ENCODE measurements at places on chromosomes 5 and 9.

DNA sequence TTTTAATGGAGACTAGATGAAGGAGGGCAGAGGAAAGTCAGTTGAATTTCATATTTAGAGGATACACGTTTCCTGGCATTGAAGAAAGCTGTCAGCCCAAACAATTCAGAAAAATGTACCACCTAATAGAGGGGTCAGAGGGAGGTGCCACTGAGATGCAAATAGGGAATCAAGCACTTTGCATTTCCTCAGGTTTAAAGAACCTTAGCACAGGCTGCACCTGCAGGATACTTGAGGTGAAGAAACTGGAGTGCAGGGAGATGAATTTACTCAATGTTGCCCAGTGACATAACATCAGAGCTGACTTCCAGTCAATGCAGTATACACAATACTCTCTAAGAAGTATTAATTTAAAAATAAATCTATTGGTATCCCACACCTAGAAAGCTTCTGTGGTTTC, 67.0 kb upstream of the MAST4 start:
- no peak for DNase-seq

GRCh38 chr9:70408393-70409040, 5.9 kb downstream of the KLF9 start:
- DNase-seq: no peak

GRCh38 chr5:62979472-62979871, 400.9 kb downstream of the LRRC70 start:
- no peak for DNase-seq

GRCh38 chr9:9133526-9133925, 1333.9 kb upstream of the DMAC1 start:
- no peak for DNase-seq

DNA sequence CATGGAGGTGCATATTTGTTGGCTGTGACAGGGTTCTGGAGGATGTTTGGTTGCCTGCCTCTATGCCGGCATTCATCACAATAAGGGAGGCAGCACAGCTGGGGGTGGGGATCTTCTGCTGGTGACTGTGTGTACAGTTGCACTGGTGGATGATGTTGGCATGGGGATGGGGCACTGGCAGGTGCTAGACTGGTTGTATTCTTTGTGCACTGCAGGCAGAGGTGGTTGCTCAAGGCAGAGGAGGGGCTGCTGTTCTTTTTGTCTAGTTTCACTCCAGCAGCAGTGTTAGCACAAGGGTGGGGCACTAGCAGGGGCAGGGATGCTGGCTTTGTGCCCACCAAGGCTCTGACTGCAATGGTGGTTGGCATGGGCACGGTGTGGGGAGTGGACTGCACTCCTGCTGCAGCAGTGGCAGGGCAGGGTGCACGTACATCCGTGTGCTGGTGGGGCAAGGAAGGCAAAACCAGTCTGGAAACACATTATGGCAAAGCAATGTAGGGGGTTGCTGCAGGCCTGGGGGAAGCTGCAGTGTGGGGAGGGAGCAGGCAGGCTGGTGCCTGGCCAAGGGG, 69.3 kb downstream of the ISOC1 start:
- DNase-seq: peak; percentile 58

- DNase-seq: no peak
These were observed 157.2 kb downstream of the MELK start for GRCh38 chr9:36729906-36730305.

DNA sequence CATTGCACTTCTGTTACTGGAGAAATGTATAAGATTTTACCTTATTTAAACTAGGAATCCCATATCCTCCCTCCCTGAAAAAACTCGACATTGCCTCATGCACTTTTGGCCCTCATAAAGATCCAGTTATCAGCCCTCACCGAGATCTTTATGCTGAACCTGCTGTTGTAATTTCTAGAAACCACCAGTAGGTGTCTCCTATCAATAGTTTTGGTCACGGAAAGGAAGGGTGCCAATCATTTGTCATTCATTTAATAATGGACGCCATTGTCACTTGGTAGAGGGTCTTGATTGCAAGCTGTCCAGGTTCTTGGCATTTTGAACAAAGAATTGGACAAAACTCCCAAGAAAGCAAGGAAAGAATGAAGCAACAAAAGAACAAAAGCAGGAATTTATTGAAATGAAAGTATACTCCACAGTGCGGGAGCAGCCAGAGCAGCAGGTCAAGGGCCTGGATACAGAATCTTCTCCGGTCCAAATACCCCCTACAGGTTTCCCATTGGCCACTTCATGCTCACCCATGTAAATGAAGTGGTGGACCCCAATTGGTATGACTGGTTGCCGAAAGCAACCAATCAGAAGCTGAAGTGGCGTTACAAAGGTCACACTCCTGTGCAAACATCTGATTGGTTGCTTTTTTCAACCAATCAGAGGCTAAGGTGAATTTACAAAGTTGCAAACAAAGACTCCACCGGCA, 524.3 kb downstream of the PSAT1 start:
- DNase-seq: peak; percentile 12

DNA sequence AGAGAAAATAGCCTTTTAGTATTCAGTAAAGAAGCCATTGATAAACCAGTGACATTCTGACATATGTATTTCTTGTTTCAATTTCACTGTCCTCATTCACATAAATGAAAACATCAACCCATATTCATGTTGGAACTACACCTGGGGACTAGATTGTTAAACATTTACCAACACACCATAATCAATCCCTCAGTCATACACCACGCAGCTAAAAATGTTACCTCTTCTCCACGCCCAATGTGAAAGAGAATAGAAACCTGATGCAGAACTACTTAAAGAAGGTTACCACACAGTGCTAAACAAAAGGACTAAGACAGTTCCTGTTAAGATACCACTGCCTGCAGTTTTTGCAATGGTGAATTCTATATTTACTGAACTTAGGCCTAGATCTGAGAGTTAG, 518.9 kb downstream of the PRELID2 start:
- DNase-seq: no peak

DNA sequence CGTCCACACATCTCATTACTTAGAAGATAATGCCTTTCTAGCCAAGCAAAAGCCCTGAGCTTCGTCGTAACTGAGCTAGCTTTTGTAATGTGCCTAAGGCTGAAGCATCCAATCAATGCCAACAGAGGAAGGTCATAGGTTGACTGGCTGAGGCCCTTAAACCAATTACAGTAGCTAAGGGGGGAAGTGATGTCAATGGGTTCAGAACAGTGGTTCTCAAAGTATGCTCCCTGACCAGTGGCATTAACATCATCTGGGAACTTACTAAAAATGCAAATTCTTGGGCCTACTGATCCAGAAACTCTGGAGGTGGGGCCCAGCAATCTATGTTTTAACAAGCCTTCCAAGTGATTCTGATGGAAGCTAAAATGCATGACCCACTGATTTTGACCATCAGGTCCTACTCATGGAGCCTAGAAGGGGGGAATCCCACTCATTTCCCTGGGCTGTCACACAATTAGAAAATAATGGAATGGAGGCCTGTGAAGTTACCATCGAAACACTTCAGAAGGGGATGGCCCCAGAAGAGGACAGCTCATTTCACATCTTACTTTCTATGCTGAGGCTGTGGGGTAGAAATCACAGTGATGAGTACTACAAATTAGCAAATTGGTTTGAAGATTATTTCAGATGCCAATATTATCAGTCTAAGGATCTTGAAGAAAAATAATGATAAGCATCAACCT, 4.8 kb upstream of the VLDLR start:
- DNase-seq: no peak

DNA sequence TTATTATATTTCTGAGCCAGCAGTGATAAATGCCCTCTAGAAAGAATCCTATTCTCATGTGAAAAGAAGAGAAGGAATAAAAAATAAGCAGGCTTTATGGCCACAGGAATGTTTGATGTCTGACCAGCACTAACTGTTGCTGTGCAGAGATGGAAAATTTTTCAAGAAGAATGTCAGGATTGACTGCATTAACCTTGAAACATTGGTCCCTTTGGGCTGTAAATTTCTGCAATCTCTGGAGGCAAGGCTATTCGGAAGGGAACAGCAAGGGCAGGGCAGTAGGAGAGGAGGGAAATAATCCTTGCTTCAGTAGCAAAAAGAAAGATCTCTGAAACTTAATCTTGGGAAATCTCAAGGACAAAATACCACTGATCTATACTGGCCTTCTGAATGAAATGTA, 415.2 kb downstream of the DNAH5 start:
- no peak for DNase-seq

- no peak for DNase-seq
These were observed 124.9 kb downstream of the IRX2 start for GRCh38 chr5:2626572-2626971.

- DNase-seq: no peak
These were observed 199.2 kb downstream of the TRIO start for GRCh38 chr5:14342306-14342705.

GRCh38 chr5:160837749-160838593, 14.0 kb downstream of the ATP10B start:
- DNase-seq: no peak
